ENCODE measurements at places on chromosomes 5 and 9. TPM values are rescaled to one million over a fixed set of nuclear protein-coding genes. Genes with fewer than 3 reads are reported as not detected.

GRCh38 chr5:136957428-136957827 is 541.7 kb downstream of the SPOCK1 start:
- no peak for DNase-seq

Gene OR1Q1
- total RNA-seq = not detected

DNA sequence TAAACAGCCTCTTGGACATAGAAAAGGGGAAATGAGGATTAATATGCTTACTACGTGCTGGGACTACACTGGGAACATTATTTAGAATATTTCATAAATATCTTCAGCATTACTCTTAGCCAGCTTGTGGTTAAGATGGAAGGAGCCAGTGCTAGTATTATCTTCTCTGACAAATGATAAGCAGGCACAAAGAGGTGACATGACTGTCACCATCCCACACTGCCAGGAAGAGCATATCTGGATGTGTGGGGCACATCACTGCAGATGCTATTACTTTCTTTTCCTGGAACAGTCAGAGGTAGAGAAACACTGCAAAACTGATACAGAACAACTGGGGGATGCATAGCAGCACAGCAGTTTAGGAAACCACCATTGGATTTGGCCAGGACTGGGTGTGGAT is 281.0 kb upstream of the TNC start:
- no peak for DNase-seq

DNA sequence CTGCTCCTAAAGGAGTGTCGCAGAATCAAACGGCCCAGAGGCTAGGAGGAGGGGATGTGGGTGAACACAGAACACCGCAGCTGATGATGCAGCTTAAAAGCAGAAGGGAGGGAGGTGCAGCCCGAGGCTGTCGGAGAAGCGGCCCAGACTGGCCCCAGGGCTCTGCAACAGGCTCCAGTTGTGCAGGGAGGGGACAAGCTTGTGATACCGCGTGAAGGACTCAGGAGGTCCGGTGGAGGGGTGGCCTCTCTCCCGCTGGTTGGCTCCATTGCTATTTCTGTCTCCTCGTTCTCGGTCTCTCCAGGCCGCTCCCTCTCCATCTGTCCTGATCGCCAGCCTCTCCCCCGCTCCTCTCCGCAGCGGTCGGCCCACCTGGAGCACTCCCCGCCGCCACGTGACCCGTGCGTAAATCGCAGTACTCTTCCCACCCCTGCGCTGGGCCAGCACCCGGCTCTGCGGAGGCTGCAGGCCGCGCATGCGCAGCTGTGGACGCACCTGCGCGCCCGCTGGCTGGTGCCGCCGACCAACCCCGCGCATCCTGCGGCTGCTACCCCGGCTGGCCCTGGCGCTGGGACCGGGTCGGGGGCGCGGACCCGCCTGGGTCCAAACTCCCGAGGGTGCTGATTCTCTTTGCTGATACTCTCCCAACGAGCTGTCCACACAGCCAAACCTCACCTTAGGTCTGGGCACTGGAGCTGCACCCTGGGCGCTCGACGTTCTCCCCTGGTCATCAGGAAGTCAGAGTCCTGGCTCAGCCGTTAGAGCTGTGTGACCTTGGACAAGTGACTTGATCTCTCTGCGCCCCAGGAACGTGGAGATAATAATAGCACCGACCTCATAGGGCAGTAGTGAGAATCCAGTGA is 3.7 kb upstream of the STXBP1 start:
- DNase-seq = peak; percentile 40

DNA sequence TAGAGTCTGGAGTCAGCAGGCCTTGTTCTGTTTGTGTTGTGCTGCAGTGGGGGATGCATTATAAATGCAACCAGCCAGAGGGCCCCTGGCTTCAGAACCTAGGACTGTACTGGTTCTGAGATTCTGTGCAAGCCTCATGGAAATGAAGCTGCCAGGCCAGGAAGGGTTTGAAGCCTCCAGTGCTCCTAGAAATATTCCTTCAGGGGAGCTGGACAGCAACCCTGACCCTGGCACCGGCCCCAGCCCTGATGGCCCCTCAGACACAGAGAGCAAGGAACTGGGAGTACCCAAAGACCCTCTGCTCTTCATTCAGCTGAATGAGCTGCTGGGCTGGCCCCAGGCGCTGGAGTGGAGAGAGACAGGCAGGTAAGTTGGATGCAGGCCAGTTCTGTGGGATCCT is at the start of gene SLC4A9:
SLC4A9 (plus strand) TSS at position 94 of the 400 bp plus-strand sequence; CDS start at position 137, 43 bp downstream.
- no peak for DNase-seq

- no peak for DNase-seq
Measured at GRCh38 chr5:82045554-82046275, 73.9 kb downstream of the ATG10 start.

Gene PCDHGA9
- total RNA-seq = 3.1 TPM

GRCh38 chr9:80492221-80492620 is 920.5 kb downstream of the TLE4 start:
- DNase-seq = no peak

- no peak for DNase-seq
Measured at GRCh38 chr9:127683723-127684122, 23.1 kb upstream of the CFAP157 start.

Gene TAF1L
- total RNA-seq = not detected
